Stimulated activated CD8-positive, alpha-beta memory T cell treated with anti-CD3 and anti-CD28 coated beads, Interleukin-15, amount 100 ng/mL, for 4 hours (primary cell): ENCODE measurements at places on chromosomes 5 and 9.

- DNase-seq = no peak
These were observed 13.6 kb upstream of the MTMR12 start for GRCh38 chr5:32326216-32326772.

DNA sequence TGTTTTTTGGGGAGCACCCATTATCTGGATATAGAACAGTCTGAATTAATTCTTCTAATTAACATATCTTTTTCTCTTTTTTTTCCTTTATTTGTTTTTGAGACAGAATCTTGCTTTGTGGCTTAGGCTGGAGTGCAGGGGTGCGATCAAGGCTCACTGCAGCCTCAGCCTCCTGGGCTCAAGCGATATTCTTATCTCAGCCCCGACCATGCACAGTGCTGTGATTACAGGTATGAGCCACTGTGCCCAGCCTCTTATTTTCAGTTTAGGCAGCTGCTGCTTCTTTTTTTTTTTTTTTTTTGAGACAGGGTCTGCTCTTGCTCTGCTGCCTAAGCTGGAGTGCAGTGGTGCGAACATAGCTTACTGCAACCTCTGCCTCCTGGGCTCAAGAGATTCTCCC is 20.2 kb downstream of the UBE2R2 start:
- no peak for DNase-seq

- no peak for DNase-seq
These were observed 409.3 kb upstream of the SLC24A2 start for GRCh38 chr9:20197976-20198685.

DNA sequence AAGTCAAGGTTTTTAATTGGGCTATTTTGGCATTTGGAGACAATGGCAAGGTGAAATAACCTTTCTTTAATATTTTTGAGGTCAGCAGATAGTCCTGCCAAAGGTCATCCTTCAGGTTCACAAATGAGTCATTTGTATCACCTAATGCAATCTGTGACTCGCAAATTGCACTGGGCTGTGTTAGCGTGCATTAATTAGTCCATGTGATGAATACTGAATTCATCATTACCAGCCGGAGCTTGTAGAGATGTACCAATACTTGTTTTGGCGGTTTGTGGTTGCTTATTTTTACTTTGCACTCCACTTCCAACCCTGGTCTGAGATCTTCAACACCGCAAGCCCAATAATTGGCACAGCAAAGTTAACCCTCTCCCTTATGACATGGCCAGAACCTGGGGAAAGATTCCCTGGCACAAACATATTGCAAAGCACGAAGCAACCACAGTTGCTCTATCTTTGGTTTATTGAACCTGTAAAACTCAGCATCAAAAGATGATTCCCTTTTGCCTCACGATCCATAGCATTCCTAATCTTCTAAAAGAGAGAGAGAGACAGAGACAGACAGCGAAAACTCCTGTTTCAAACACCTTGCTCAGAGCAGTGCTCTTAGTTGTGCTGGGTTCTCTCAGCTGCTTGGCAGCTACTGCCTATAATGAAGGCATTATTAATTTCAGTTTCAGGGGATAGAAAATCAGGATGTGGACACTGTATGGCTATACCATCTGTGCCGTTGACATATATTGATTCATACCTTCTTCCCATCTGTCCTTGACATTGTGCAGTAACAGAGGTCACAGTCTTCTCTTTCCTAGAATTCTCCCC is 178.1 kb downstream of the EBF1 start:
- DNase-seq = no peak

DNA sequence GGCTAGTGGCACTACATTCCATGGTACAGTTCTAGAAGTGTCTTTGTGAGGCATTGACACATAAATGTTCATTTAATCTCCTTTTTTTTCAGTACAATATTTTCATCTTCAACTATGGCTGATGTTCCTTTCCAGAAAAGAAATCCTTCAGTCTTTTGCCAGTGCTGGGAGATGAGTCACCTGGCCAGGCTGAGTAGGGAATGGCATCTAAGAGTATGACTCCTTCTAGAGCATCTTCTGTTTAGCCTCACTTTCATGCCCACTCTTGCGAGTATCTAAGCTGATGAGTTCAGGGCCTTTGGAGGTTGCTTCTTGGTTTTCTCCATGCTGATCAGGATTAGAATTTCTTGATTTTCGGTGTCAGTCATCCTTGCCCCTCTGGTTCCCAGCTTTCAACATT is 124.4 kb downstream of the SLC28A3 start:
- no peak for DNase-seq

GRCh38 chr9:97072285-97072776 is 33.4 kb upstream of the CTSV start:
- no peak for DNase-seq

DNA sequence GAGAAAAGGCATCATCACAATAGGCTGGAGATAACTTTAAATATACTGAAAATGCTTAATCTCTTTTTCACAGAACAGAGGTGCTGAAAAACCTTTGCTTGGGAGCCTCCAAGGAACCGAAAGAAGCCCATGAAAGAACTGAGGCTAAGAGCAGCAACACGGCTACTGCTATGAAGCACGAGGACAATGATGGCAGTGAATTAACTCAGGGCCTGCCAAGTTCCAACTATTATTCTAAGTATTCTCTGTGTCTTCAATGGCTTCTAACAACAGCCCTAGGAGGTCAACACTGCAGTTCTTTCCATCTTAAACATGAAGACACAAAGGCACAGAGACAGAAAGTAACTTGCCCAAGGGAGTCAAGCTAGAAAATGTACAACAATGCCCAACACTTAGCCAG is 293.0 kb upstream of the DAP start:
- DNase-seq = no peak

- DNase-seq = no peak
These were observed 135.7 kb downstream of the DOCK8 start for GRCh38 chr9:350384-350783.

GRCh38 chr5:145467446-145467845 is 367.7 kb downstream of the PRELID2 start:
- DNase-seq = no peak

DNA sequence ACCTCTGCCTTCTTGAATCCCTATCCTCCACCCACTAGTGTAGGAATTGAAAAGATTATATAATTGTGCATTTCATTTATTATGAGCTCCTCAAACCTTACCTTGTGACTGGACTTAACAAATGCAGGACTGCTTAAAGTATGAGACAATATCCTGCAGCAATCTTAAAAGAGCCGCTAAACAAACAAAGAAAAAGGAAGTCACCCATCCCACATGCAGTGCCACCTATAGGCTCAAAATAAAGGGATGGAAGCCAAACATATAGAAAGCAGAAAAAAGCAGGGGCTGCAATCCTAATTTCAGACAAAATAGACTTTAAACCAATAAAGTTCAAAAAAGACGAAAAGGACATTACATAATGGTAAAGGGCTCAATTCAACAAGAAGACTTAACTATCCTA is 8.7 kb downstream of the PCAT7 start:
- no peak for DNase-seq

- DNase-seq = no peak
These were observed 14.5 kb downstream of the ADAM19 start for GRCh38 chr5:157561110-157561509.

DNA sequence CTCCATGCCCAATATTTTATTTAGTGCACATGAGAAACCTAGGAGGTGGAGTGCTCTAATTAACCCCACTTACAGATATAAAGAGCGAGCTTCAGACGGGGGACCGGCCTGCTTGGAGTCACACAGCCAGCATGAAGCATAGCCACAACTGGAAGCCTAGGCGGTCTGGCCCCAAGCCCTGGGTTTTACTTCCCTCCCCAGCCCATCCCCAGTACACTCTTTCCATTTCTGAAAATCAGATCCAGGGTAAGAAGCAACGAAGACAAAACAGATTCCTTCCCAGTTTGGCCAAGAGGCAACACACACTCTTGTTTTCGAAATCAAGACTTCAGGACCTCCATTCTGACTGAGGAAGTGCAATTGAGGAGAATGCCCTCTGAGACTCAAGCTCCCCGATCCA is 27.1 kb downstream of the KCNMB1 start:
- no peak for DNase-seq

GRCh38 chr5:178751286-178751685 is 20.8 kb upstream of the ZNF354A start:
- no peak for DNase-seq

GRCh38 chr9:13082796-13083195 is 196.7 kb downstream of the MPDZ start:
- no peak for DNase-seq

DNA sequence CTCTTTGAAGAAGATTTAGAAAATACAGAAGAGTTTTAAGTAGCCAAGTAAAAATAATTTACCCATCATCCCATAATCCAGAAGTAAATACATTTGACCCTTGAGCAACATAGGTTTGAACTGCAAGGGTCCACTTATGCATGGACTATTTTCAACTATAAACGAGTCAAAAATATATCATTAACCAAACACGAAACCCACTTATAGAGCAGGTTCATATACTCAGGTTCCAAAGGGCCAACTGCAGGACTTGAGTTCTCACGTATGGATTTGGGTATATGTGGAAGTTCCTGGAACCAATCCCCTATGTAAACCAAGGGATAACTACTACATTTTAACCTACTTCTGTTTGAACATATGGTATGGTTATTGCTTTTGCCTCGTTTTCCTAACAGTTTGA is 5.8 kb downstream of the ABITRAM start:
- DNase-seq = no peak

GRCh38 chr5:132055808-132056609 is 4.4 kb upstream of the IL3 start:
- peak; percentile 63 for DNase-seq

DNA sequence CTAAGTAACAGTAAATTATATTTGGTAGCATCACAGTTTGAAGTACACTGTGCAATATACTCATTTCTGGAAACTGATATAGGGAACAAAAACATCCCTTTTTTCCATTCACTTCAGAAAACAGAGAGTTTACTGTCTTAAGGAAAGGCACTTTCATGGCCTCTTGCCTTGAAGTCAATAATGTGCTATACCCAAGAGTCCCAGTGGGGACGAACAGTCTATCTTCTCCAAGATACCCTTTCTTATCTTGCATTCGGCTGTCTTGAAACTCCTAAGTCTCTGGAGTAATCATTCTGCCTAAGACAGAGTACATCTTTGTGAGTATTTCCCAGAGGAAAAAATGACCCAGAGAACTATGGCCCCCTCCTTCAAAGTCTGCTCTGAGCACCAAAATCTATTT is 107.1 kb downstream of the SLC1A3 start:
- no peak for DNase-seq

GRCh38 chr5:102863058-102863457 is 108.0 kb downstream of the PAM start:
- DNase-seq = no peak

GRCh38 chr5:10699987-10700386 is 61.0 kb downstream of the DAP start:
- no peak for DNase-seq

DNA sequence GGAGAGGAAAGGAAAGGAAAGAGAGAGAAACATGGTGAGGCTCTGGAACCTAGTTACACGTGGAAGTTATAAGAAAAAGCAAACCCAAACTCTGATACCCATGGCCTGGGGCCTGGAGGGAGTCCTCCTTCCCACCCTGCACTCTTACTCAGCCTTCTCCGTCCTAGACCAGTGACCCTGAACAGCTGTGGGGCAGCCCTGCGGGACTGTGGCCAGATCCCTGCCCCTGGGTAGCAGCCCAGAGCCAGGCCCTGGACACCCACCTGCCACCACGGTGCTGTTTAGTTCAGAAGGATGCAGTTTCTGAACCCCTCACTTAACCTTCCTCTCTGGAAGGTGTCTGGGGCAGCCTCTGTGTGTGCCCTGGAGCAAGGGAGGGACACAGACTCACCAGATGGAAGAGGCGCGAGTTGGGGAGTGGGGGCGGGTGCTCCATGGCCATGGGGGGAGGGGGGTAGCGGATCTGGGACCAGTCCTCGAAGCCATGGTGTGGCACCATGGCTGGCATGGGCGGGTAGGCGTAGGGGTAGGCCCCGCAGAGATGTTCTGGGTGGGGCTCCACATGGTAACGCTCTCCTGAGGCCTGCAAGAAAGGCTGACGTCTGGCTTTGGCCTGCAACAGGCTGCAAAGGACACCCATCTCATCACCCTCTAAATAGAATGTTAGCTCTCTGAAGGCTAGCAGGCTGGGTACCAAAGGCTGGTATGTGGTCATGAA is 13.0 kb downstream of the GPX3 start:
- DNase-seq = no peak

DNA sequence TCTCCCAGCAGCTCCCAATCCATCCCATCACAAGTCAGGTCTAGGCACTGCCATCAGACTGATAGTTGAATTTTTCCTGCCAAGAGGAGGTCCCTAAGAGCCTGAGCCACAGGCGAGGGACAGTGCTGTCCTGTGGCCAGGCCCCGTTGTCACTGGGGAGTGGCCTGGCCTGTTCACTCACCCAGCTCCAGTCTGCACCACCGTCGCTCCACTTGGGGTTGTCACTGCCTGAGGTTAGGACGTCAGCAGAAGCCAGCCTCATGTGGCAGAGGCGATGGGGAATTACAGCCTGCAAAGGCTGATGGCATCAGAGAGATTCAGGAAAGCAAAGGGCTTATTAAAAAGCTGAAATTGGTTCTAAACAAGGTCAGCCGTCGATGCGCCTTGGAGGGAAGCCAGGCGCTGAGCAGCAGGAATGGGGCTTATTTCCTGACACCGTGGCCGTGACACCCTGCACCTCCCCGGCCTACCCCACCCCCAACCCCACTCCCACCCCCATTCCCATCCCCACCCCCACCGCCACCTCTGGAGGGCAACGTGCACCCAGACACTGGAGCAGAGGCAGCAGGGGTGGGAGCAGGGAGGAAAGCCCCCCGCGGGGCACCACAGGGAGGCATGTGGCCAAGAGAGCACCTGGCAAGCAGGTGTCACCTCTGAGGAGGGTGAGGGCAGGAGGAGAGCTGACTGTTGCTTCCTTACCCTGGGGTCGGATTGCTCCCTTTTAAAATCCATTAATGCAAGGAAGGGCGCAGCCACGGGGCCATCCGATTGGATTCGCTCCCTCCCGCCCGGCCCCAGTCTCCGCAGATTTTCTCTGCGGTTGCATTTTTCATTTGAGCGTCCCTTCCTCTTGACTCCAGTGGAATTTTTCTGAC is 3.1 kb upstream of the DBH start:
- DNase-seq = no peak

DNA sequence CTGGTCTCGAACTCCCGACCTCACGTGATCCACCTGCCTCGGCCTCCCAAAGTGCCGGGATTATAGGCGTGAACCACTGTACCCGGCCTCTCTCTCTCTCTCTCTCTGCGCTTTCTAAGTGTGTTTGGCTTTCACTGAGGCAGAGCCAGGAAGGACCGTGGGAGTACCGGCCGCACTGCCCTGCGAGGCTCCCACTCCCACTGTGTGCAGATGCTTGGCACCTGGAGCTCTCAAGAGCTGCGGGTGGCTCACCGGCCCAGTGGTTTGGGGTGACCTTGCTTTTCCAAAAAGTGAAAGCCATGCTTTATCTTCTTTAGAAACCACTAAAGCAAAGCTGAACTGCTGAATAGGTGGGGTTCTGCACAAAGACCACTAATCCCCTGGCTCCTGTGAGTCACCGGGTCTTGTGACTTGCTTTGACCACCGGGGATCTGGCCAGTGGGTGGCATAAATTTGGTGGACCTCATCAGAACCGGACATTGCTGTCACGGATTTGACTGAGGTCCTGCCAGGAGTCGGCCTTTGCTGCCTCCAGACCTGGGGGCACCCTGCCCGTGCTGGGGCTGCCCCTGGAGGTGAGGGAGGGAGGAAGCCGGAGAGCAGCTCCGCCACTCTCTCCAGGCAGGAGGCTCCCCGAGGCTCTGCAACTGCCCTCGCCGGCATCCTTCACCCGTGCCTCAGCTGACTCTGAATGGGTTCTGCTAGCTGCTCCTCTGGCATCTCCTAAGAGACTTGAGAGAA is 228.9 kb downstream of the FANCC start:
- DNase-seq = no peak

- DNase-seq = no peak
These were observed 47.2 kb downstream of the CMYA5 start for GRCh38 chr5:79736528-79737514.

GRCh38 chr9:116233160-116233530 is 79.6 kb downstream of the PAPPA start:
- no peak for DNase-seq
